ENCODE measurements at places on chromosomes 5 and 9.

- DNase-seq = peak; percentile 40
Observed at GRCh38 chr5:67623078-67623477, 426.5 kb upstream of the CD180 start.

- DNase-seq = no peak
Observed at GRCh38 chr5:153168241-153168640, 322.2 kb upstream of the GRIA1 start.

DNA sequence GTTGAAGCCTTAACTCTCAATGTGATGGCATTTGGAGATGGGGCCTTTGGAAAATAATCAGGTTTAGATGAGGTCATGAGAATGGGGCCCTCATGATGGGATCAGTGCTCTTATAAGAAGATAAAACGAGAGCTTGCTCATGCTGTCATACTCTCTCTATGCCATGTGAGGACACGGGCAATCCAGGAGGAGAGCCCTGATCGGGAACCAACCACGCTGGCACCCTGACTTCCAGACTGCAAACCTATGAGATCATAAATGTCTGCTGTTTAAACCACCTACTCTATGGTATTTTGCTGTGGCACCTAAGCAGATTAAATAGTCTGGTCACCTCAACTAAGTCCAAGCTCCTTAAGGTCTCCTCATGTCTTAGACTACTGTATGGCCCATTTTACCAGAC is 10.0 kb downstream of the HMGCS1 start:
- DNase-seq = no peak

DNA sequence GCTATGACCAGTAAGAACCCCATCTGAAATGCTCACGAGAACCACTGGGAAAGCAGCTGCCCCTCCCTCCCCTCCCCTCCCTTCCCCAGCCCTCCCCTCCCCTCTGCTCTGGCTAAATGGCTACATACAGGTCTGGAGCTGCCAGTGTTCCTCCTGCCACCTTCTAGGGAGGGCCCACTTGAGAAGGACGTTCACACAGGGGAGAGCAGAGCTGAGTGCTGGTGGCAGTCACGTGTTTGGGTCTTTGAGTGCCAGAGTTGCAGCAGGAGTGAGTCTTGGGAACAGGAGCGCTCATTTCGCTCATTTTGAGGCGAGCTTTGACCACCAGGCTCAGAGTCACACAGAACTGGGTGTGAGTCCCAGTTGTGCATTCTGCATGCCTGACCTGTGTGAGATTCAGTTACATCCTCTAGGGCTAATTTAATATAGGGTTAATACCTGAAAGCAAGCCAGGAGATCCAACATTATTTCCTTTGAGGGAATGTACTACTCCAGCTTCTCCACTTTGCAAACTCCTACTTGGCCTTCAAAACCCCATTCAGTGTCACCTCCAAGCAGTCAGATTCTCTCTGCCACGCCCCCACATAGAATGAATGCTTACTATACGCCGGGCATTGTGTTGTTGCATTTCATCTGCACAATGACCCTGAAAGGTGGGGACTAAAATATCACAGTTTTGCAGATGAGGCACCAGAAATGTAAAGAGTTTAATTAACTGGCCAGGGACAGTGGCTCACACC is 25.1 kb downstream of the CPLX2 start:
- DNase-seq = no peak

- DNase-seq = no peak
Observed at GRCh38 chr9:5518937-5519319, 8.6 kb downstream of the PDCD1LG2 start.

- no peak for DNase-seq
Observed at GRCh38 chr9:131218370-131218769, 57.9 kb downstream of the FAM78A start.

DNA sequence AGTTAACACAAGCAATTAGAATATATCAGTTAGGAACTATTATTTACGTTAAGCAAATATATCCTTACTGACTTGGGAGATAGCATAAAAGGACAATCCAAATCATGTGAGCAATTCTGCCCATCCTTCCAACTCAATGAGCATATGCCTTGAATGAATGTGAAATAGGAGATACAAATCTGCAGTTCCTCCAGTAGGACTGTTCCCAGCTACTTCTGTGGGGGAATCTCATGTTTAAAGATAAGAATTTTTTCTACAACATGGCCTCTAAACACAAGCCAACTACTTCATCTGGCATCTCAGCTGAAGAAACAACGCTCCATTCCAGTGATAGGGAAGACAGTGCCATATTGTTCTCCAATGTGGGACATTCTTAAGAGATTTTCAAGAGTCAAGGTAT is 110.7 kb upstream of the NIPBL start:
- DNase-seq = no peak

GRCh38 chr9:126531035-126531571 is 82.6 kb upstream of the LMX1B start:
- no peak for DNase-seq

DNA sequence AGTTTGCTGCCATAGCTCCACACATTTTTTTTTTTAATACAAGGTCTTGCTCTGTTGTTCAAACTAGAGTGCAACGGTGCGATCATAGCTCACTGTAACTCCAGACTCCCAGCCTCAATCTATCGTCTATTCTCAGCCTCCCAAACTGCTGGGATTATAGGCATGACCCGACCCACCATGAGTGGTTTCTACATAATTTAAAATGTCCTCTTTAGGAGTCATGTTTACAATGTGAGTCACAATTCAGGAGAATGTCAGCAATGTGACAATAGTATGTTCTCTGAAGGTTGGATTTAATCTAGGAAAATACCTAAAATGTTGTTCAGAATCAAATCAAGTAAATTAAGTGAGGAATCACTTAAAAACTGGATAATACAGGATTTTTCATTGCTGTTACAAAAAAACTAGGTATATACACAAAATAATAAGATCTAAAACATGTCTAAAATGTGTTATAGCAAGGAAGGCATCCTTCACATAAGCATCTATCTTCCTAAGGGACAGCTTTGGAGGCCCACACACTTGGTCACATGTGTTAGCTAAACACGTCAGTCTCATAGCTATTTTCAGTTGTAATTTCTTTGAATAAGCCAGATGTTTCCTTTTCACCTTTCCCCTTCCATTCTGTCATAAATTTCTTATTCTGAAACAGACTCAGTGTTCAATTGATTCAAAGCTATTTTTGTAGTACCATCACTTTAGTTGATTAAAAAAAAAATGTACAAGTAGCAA is 30.0 kb upstream of the ELAVL2 start:
- no peak for DNase-seq

- DNase-seq = no peak
Observed at GRCh38 chr9:36192196-36192595, 1.5 kb downstream of the CLTA start.

GRCh38 chr9:135785013-135785575 is 83.1 kb downstream of the KCNT1 start:
- DNase-seq = no peak

- DNase-seq = peak; percentile 84
Observed at GRCh38 chr5:56480705-56481427, 247.7 kb upstream of the ANKRD55 start.

DNA sequence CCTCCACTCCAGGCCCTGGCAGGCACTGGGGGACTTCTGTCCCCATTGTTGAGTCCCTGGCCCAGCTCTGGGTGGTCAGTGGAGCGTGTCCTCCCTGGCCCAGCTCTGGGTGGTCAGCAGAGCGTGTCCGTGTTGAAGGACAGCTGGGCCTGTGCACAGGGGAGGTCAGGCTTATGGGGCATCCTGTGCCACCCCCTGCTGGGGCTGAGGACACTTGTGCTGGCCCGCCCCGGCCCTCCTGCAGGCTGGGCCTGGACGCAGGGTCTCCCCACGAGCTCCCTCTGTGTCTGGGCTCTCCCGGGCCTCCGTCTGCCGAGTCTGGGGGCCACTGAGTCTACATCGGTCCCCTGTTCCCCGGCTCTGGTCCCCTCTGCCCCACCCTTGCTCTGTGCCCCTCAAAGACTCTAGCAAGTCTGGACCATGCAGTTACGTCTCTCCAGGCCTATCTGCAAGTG is 11.5 kb upstream of the CLIC3 start:
- no peak for DNase-seq

DNA sequence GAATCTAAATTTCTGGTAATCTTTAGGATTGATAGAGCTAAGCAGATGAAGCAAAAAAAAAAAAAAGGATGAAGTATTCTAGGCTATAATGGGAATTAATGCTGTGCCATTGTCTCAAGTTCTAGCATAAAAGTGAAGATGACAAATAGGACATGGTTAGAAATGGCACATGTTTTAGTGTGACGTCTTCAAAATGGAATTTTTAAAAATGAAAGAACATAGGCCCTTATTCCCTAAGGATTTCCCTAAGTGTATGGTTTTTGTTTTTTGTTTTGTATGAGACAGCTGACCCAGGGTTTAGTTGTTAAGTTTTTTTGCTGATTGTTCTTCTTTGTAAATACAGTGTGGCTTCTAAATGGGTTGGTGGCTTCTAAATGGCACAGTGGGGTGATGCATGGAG is 7.1 kb downstream of the TLE4 start:
- peak; percentile 19 for DNase-seq

- DNase-seq = no peak
Observed at GRCh38 chr5:40384782-40385390, 294.8 kb upstream of the PTGER4 start.

DNA sequence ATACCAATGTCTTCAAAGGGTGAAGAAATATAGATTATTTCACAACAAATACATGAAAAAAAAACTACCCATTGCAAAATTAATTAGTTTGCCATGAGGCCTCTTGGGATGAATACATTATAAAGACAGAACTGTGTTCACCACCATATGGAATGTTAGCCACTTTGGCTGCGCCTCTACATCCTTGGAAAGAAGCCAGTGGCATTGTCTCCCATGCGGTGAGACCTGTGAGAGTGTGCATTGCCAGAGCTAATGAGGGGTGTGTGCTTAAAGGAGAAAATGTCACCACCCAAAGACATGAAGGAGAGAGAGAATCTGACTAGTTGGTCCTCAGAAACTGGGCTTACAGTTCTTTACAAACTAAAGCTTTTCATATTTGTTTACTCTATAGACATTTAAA is 110.6 kb downstream of the PLPPR1 start:
- no peak for DNase-seq

- no peak for DNase-seq
Observed at GRCh38 chr9:116250891-116251290, 97.3 kb downstream of the PAPPA start.

DNA sequence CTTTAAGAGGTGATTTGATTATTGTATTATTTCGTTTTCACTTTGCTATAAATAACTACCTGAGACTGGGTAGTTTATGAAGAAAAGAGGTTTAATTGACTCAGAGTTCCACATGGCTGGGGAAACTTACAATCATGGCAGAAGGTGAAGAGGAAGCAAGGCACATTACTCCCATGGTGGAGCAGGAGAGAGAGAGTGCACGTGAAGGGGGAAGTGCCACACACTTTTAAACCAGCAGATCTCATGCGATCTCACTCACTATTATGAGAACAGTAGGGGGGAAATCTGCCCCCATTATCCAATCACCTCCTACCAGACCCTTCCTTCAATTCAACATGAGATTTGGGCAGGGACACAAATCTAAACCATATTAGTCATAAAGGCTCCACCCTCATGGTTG is 36.1 kb upstream of the NDFIP1 start:
- DNase-seq = no peak

DNA sequence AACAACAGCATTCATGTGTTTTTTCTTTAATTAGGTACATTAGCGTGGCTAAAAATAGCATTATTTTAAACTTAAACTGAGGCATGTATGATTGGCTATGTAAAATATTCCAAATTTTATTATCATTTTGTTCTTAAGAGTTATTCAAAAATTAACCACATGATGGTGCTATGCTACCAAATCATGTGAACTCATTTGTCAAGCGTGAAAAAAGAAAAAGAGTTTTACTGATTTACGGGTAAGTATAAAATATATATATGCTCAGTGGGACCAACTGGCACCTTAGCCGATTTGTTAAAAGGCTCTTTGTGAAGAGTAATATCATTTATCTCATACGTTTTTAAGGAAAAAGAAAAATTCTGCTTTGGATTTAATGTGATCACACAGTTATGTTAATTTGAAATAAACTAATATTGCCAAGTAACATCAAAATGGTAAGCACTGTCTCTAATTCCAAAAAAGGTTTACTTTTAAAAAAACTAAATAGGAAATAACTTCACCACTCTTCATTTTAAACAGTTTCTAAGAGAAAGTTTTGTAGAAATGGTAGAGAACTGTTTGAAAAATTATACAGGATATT is 1042.3 kb downstream of the CDH12 start:
- DNase-seq = peak; percentile 18

DNA sequence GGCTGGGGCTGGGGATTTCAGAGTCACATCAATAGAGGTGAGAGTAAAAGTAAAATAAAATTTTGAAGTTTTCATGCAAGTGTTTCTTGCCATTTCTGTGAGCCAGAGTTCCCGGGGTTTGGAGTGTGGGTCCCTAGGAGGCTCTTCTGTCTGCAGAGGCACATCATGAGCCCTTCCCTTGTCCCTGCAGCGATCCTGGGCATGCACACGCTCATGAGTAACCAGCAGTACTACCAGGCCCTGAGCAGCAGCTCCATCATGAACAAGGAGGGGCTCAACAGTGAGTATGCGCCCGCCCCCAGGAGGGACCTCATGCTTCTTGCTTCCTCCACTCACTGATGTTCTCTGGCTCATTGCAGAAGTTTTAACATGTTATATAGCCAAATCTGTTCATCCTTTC is 61.1 kb downstream of the TMOD1 start:
- DNase-seq = no peak

- DNase-seq = no peak
Observed at GRCh38 chr9:116480700-116481099, 206.4 kb upstream of the TRIM32 start.

GRCh38 chr9:136743639-136744211 is 985 bp upstream of the LCN10 start:
- no peak for DNase-seq

DNA sequence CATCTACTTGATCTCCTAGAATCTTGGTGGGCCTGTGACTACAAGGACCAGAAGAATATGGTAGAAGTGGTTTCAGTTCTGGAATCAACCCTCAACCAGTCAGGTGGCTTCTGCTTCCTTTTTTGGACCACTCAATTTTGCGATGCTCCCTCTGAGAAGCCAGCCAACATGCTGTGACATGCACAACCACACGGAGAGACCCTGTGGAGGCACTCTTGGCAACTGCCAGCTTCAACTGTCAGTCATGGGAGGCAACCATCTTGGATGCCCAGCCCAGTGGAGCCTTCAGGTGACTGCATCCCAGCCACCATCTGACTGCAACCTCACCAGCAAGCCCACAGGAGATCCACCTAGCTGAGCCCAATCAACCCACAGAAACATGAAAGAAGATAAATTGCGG is 137.3 kb downstream of the FAM114A2 start:
- no peak for DNase-seq

DNA sequence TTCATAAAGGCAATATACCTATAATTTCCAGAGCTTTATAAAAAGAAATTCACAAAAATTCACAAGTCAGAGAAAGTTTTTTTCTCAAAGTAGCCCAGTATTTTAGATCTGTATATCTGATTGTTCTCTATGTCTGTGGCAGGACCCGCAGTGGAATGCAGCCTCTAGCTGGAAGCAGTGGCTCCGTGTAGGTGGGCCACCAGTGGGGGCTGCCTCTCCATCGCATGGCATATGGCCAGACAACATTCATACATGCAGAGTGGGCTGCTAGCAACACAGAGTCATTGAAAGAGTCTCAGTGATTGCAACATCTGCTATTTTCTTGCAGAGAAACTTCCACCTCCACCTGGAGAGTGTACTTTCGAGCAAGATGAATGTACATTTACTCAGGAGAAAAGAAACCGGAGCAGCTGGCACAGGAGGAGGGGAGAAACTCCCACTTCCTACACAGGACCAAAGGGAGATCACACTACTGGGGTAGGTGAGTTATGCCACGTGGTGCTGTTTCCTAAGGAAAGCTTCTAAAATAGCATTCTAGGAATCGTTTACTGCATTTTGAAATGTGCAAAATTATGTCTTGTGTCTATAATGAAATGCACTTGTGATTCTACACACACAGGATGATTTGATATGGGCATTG is 88.5 kb upstream of the SMC5 start:
- DNase-seq = no peak

Data from retina (tissue), 1 donor.